ENCODE measurements at places on chromosomes 2 and 18.

- DNase-seq: no peak
These were observed 187.9 kb upstream of the LHCGR start for GRCh38 chr2:48943436-48943835.

GRCh38 chr2:79275197-79275596, 115.6 kb upstream of the REG3A start:
- no peak for DNase-seq

DNA sequence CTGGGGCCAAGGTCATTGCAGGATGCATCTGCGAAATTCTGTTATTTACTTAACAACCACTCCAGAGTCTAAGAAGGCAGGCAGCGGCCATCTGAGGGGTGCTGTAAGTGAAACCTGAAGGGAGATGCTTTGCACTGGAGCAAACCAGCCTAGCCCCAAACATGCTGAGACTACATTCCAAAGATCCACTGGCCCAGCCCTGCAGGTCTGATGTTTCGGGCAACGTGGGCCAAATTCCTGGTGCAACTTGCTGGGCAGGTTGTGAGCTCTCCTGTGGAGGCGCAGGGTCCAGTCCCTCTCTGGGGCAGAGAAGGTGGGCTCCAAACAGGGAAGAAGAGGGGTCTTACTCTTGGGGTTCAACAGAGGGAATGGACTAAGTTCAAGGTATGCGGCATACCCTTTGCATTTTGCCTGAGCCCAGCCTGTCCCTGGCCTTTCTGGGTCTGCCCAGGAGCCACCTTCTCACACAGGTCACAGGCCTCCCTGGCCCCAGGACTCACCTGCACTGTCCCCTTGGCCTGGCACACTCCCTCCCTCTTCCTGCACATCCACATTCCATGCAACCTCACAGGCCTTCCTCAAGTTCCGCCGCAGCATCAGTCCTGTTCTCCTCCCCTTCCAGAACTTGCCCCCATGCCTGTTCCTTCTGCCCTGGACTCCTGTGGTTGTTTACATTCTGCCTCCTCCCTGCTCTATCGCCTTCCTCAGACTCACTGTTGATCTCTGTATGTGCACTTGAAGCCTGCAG, 5.1 kb upstream of the MAL start:
- DNase-seq: no peak

DNA sequence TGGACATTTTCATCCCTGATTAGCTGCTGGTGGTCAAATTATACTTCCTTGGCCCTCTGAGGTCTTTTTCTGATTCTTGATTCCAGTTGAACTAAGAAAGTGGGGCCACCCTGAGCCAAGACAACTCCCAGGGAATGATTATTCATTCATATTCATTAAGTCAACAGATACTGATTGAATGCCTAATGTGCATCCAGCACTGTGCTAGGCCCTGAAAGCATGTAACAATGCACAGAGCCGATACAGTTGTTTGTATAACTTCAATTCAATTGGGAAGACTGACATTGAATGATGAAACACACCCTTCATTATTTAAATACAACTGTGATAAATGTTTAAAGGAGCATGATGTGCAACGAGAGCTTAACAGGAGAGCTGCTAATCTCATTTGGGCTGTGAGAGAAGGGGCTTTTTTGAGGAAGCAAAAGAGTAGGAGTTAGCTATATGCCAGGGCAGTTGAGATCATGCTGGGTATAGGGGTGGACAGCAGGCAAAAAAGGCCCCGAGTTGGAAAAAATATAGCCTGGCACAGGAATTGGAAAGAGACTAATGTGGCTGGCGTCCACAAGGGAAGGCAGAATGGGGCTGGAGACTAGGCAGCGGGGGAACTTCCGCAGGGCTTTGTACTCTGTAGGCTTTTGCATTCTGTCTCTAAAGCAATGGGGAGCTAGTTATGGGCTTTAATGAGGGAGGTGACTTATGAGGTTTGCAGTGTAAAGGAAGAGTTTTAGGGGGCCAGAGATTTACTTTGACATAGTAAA, 57.2 kb upstream of the ACVR1 start:
- no peak for DNase-seq

DNA sequence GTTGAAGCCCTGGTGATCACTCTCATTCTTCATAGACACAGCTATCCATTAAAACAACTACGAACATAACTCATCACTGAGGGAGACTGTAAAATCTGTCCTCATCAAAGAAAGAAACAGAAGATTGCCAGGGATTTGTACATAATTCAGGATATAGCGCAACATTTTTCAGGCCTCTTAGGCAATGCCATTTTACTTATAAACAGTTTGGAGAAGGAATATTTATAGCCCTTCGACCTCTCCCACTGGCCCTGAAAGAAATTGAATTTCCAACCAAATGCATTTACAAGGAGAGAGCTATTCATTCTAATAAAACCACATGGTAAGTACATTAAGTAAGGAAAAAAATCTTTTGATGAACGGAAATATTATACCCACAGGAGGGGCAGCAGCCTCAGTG, 295.0 kb downstream of the RAD51AP2 start:
- DNase-seq: peak; percentile 6

DNA sequence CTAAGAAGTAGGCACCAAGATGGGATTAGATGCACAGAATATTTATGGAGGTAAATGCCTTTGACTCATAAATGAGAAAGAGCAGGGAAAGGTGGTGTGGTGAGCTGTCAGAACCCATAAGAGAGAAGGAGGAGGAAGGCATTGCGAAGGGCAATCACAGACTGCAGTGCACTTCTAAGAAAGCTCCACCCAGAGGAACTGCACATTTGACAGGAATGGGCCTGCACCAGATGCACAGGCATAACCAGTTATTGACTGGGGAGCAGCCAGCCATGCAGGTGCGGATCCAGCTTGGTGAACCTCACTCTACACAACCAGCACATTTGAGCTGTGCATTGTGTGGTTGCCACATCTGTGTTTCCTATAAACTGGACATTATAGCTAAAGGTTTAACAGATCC, 62.2 kb upstream of the L3MBTL4 start:
- DNase-seq: no peak

- DNase-seq: no peak
These were observed 60.9 kb downstream of the CHST9 start for GRCh38 chr18:27124196-27124595.

GRCh38 chr2:161994761-161995520, 79.1 kb downstream of the DPP4 start:
- no peak for DNase-seq

DNA sequence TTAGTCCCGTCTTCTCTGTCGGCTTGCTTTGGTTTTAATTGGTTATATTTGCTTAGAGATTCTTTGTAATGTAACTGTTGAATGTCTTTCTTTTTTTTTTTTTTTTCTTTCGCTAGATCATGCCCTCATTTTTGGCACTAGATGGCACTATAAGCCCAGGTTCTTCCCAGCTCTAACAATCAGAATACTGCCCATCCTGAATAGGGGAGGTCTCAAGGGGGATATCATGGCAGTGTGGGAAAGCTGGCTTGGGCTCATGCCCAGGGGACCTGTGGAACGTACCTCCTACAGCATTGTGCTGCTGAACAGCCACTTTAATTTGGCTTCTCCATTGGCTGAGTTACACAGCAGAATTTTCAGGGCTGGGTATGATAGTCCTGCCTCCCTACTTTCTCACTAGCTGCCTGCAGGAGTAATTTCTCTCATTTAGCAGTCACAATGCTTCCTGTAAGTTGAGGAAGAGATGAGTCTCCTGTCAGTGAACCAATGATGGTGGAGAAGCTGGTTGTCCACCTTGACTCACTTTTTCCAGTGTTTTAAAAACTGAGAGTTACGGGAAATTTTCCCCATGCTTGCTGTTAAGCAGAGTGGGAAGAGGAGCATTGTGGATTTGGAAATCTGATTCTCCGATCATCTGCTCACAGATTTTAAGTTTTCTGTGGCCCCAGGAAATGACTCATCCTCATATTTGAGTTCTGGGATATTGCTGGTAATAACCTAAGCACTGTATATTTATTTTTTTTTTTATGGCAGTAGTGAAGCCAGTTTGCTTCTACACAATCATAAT, 47.2 kb downstream of the RAD51AP2 start:
- no peak for DNase-seq

DNA sequence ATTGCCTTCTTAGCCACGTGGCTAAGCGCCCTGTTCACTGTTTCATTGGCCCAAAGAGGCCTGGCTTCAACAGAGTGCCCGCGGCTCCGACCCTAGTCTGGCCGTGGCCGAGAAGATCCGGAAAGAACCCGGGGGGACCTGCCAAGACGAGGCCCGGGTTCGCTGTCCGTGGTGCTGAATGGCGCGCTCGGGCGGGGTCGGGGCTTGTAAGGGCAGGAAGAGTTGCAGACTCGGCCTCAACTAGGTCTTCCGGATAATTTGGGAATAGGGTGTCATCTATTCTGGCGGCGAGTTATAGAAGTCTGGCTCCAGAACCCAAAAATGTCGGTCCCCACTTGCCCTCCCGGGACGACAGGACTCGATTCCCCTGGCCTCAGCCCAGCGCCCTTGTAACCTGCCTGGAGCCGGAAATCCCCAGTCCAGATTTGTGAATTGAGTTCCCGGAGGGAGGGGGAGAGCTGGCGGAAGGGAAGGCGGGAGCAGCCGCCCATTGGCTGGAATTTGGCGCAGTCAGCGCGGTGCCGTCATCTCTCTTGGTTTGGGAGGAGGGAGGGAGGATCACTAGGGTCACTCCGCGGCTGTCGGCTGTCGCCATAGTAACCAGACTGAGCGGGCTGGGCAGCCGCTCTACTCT, 3.5 kb downstream of the CDK5R2 start:
- DNase-seq: peak; percentile 81

DNA sequence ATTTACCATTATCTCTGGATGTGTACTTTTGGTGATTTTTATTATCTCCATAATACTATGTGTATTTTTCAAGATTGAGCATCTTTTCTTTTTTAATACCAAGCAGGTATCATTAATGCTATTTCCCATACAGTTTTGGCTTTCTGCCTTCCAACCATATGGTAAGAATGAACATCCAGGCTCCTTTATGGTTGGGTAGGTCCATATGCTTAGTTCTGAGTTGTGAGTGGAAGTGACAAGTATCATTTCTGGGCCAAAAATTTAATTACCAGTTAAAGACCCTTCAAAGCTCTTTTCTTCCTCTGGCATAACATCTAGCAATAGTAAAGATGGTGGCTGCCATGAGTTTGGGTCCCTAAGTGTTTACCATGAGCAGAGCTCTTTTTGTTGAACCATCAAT, 4.3 kb upstream of the RBM43 start:
- DNase-seq: no peak

DNA sequence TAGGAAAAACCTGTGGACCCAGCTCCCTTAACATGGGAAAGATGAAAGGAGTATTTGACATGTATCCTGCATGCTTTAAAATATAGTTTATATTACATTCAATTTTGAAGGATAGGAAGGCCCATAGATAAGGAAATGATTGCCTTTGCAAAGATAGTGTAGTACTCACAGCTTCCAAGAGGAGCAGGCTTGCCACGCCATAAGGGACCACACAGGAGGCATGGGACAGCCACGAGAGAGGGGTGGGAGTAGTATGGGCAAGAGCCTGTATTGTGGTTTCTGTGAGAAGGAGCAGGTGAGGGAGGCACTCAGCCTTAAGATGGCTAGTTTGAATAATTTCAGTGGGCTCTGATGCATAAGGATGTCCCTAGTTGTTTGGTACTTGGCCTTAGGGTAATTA, 740.3 kb downstream of the SATB2 start:
- no peak for DNase-seq
